ENCODE measurements at places on chromosomes 13 and 19. TPM values are rescaled to one million over a fixed set of nuclear protein-coding genes. Genes with fewer than 3 reads are reported as not detected.

CLEC17A gene
- 0.11 TPM for polyA plus RNA-seq

C2CD4C gene
- 0.63 TPM for polyA plus RNA-seq

SLITRK5 gene
- 2.4 TPM for polyA plus RNA-seq

UBAC2 gene
- 71.6 TPM for polyA plus RNA-seq

CALR3 gene
- not detected for polyA plus RNA-seq

DNA sequence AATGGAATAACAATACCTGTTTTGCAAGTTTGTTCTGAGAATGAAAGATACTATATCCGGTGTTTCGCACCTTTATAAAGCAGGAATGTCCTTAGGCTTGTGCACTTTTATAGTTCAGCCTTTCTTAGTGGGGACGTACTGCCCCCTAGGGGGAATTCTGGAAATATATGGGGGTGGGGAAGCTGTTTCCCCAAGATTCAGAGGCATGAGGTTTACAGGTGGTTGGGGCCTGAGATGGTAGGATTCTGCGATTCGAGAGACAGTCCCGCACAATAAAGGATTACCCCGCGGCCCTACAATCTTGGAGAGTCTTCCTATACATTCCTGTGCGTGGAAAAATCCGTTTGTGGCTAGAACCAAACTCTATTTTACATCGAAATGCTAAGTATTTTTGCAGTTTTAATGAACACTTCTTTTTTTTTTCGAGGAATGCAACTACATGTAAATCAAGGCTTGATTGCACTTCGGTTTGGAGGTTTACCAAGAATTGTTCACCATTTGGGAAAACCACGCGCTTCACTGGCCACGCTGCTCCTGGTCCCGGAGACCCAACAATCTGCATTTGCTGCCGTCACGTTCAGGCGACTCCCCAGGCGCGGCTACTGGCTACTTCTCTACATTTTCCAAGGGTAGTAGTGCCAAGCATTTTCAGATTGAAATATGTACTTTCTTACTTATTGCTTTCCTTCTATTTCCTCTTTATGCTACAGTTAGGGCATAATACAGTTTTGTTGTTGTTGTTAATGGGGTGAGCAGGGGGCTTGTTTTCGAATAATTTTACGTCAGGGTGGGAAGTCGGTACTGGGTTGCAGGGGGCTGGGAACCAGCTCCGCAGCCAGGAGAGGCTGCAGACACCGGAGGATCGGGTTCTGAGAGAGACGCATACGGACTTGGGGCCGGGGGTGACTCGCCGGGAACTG lies 830 bp downstream of the NEK5 start:
- peak; percentile 48 for DNase-seq
- no peaks in the 10 kb centered on the region for H3K36me3 ChIP-seq
- no peak overlapping the region for H3K27ac ChIP-seq
- H3K27me3 ChIP-seq: peaks cover 12% of the 10 kb centered on the region
- peaks cover 9% of the 10 kb centered on the region for H3K4me1 ChIP-seq
- H3K4me3 ChIP-seq: peak overlapping the region; percentile 59

- H3K36me3 ChIP-seq: peaks cover 10% of the 10 kb centered on the region
- no peak overlapping the region for H3K4me3 ChIP-seq
- no peak overlapping the region for H3K27ac ChIP-seq
- DNase-seq: no peak
- H3K27me3 ChIP-seq: no peaks in the 10 kb centered on the region
Observed at GRCh38 chr19:14146789-14147216, 10.4 kb upstream of the ASF1B start.

DNA sequence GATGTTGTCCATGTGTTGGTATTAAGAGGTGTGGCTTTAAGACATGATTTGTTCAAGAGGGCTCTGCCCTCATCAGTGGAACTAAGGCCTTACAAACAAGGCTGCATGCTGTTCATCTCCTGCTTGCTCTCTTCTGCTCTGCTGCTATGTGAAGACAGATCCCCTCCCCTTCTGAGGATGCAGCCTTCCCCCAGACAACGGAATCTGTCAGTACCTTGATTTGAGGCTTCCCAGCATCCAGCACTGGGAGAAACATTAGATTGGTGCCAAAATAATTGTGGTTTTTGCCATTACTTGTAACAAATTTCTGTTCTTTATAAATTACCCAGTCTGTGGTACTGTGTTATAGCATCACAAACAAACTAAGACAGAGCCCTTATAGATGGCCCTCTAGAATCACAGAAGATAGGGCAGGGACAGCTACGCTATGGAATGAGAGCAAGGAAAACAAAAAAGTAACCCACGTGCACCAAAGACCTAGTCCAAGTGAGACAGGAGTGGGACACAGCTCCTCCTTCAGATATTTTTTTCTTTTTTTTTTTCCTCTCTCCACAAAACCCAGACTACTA lies 151.5 kb upstream of the RXFP2 start:
- no peak for DNase-seq
- no peak overlapping the region for H3K27ac ChIP-seq
- no peaks in the 10 kb centered on the region for H3K36me3 ChIP-seq

DNA sequence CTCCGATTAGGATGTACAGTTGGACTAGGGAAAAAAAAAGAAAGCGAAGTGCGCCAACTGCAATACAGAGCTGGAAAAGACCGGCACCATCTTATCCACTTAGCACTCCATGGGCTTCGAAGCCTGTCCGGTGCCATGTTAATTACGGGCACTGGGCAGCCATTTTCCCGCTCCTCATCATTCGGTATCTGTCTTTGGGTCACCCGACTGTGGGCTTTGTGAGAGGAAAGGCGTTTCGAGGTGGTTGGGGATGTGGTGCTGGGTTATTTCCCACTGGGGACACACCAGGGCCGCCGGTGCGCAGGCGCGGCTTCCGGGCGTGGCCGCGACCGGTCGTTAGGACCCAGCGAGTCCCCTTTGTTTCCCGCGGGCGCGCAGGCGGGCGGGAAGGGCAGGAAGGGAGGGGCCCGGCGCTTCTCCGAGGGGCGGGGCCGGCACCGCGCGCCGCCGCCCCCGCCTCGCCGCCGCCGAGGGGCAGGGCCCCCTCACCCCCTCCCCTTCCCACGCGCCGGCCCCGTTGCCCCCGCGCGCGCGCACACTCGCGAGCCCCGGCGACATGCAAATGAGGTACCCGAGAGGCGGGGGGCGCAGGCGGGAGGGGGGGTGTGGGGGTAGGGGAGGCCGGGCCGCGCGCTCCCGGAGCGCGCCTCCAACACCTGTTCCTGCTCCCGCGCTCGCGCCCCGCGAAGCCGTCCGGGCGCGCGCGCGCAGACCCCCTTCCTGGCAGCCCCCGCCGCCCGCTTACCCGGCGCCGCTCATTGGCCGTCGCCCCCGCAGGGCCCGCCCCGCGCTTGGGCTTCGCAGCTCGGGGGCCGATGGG lies at the start of gene ZNF524:
Gene ZNF524, plus strand, starts transcription at position 447 of the 820 bp plus-strand sequence. CDS start 1,825 bp downstream, outside the sequence.
- H3K4me3 ChIP-seq: peak within 1 kb of the TSS; percentile 57
- no peaks in the 10 kb centered on the region for H3K27me3 ChIP-seq
- no peaks in the 10 kb centered on the region for H3K36me3 ChIP-seq
- H3K4me1 ChIP-seq: no peaks in the 10 kb centered on the region

DNA sequence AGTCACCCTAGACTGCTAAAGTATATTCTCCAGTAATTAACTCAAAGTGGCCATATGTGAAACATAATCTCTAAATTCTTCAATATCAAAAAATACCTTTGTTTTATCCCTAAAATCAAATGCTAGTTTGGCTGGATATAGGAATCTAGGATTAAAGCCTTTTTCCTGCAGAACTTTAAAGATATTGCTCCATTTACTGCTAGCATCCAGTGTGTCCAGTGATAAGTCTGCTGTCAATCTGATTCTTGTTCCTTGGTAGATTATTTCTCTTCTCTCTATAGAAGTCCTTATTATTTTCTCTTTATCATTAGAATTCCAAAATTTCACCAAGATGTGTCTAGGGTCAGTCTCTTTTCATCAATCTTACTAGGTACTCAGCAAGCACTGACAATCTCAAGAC lies 384.6 kb downstream of the FGF14 start:
- H3K27me3 ChIP-seq: no peaks in the 10 kb centered on the region
- H3K4me3 ChIP-seq: no peak overlapping the region
- no peak overlapping the region for H3K27ac ChIP-seq
- no peaks in the 10 kb centered on the region for H3K36me3 ChIP-seq
- DNase-seq: no peak

- DNase-seq: no peak
- no peaks in the 10 kb centered on the region for H3K27me3 ChIP-seq
- no peaks in the 10 kb centered on the region for H3K36me3 ChIP-seq
- no peak overlapping the region for H3K27ac ChIP-seq
- H3K4me3 ChIP-seq: peak overlapping the region; percentile 100
Observed at GRCh38 chr13:41313117-41313516, 2.0 kb downstream of the NAA16 start.

DNA sequence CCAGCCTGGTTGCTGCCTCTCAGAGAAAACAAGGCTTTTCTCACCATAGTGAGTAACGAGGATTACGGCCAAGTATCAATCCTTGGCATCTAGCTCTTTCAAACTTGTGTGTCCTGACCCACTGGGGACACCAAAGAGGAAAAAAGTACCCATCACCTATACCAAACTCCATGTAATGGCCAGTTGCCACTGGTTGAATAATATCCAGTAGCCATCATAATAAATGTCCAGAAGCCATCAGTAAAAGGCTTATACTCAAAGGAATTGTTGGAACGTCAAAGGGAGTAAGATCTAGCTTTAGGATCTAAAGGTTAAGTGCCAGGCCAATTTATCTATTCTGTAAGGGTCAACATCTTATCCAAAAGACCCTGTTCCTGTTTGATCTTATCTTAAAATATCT lies 91.1 kb downstream of the PTPRS start:
- no peak for DNase-seq
- H3K4me1 ChIP-seq: no peaks in the 10 kb centered on the region
- H3K4me3 ChIP-seq: no peak overlapping the region
- no peak overlapping the region for H3K27ac ChIP-seq

GRCh38 chr19:47095476-47096099 lies 18.0 kb downstream of the ZC3H4 start:
- no peak overlapping the region for H3K4me3 ChIP-seq
- peak; percentile 53 for DNase-seq
- peaks cover 69% of the 10 kb centered on the region for H3K4me1 ChIP-seq
- H3K27ac ChIP-seq: peak overlapping the region; percentile 89
- H3K36me3 ChIP-seq: no peaks in the 10 kb centered on the region

DNA sequence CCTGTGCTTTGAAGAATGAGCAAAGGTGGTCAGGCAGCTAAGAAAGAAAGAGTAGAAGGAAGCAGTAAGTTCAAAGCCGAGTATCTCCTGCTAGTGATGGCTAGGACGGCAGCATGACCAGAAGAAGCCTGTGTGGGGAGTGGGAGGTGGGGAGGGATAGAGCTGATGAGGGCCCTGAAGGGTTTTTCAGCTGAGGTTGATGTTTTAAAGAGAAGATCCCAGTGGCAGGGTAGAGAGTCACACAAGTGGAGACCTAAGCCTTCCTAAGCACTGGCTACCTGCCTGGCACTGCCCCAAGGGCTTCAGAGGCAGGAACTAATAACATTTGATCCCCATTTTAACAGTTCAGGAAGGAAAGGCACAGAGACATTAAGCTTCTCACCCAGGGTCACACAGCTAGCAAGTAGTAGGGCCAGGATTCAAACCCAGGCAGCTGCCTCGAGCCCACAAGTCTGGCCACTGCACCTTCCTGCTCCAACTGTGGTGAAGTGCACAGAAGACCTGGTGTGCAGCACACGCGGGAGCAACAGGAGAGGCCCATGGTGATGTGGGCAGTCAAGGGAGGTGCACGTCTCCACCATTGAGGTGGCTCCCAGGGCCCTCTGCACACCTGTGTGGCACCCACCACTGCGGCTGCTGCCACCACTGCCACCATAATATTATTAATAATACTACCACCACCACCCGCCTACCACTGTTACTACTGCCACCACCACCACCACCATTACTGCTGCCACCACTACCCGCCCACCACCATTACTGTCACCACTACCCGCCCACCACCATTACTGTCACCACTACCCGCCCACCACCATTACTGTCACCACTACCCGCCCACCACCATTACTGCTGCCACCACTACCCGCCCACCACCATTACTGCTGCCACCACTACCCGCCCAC lies 22.1 kb downstream of the CUL4A start:
- no peaks in the 10 kb centered on the region for H3K27me3 ChIP-seq
- H3K4me1 ChIP-seq: peaks cover 3% of the 10 kb centered on the region
- H3K27ac ChIP-seq: no peak overlapping the region
- peak; percentile 55 for DNase-seq

- H3K27me3 ChIP-seq: no peaks in the 10 kb centered on the region
- H3K36me3 ChIP-seq: no peaks in the 10 kb centered on the region
- peaks cover 14% of the 10 kb centered on the region for H3K4me1 ChIP-seq
- no peak overlapping the region for H3K4me3 ChIP-seq
- no peak for DNase-seq
- no peak overlapping the region for H3K27ac ChIP-seq
Observed at GRCh38 chr19:13883516-13884064, 6.7 kb downstream of the NANOS3 start.

DNA sequence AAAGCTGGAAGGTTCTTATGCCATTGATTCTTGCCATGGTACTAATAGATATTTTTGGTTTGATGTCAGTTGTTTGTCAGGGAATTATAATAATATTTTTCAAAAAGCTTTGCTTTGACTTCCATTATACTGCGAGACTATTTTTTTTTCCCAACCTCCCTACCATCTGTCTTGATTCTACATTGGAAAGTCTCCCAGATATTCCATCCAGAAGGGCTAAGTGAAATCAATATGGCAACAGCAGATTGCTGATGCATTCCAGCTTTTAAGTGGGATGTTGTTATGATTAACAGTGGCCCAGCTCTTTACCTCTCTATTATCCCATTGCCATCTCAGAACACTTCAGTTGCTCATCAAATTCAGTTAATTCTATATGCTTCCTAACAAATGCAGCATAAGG lies 247.4 kb downstream of the OXGR1 start:
- no peak overlapping the region for H3K4me3 ChIP-seq
- no peaks in the 10 kb centered on the region for H3K27me3 ChIP-seq
- H3K4me1 ChIP-seq: no peaks in the 10 kb centered on the region
- H3K27ac ChIP-seq: no peak overlapping the region
- H3K36me3 ChIP-seq: no peaks in the 10 kb centered on the region

GRCh38 chr19:2848616-2849015 lies 7.3 kb downstream of the ZNF555 start:
- no peak overlapping the region for H3K4me3 ChIP-seq
- no peak for DNase-seq
- no peaks in the 10 kb centered on the region for H3K27me3 ChIP-seq
- H3K36me3 ChIP-seq: peaks cover 48% of the 10 kb centered on the region
- H3K27ac ChIP-seq: no peak overlapping the region

- H3K36me3 ChIP-seq: no peaks in the 10 kb centered on the region
- peak overlapping the region; percentile 55 for H3K27ac ChIP-seq
- H3K4me3 ChIP-seq: no peak overlapping the region
Observed at GRCh38 chr13:24265453-24265852, 43.9 kb upstream of the C1QTNF9 start.

Measured in left lung (tissue), 14 donors.